ENCODE measurements at places on chromosomes 4 and X. TPM values are rescaled to one million over a fixed set of nuclear protein-coding genes. Genes with fewer than 3 reads are reported as not detected.

The P2RY10 gene
- total RNA-seq = not detected

- DNase-seq = no peak
These were observed 104.4 kb downstream of the WDFY3 start for GRCh38 chr4:84862064-84862463.

GRCh38 chrX:154307202-154307601, 11.6 kb downstream of the TKTL1 start:
- no peak for DNase-seq

The SLC10A4 gene
- not detected for total RNA-seq

DNA sequence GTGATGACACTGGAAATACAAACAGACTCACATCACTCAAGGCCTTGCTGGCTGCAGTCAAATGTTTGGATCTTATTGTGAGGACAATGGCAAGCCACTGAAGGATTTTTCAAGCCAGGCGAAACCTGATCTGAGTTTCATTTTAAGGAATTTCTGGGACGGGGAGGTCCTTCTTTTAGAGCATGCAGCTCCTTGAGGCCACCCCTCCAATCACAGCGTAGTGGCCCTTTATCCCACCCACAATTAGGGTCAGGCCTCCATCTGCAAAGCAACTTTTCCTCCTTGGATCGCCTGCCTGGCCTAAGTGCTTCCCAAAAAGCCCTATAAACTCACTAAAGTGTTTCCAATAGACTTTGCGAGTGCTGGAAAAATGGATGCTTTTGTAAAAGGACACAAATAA, 115.5 kb downstream of the EFHC2 start:
- DNase-seq = no peak

The OTUD6A gene
- total RNA-seq = not detected

- DNase-seq = no peak
These were observed 86.6 kb downstream of the NR3C2 start for GRCh38 chr4:148355442-148356123.

The BTC gene
- total RNA-seq = not detected

GRCh38 chr4:178423366-178423765, 981.1 kb upstream of the AGA start:
- DNase-seq = no peak

The NSG1 gene
- total RNA-seq = not detected

GRCh38 chr4:848803-849477, 23.0 kb upstream of the CPLX1 start:
- DNase-seq = no peak

DNA sequence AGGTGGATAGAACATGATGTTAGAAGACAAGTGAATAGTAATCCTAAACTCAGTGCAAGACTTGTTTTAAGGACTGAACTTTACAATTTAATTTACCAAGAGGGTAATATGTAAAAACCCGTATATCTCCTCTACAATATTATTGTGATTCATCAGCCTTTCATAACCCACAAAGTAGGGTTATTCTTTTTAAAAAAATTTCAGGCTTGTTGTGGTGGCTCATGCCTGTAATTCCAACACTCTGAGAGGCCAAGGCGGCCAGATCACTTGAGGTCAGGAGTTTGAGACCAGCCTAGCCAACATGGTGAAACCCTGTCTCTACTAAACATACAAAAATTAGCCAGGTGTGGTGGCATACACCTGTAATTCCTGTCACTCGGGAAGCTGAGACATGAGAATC, 7.2 kb downstream of the IBSP start:
- no peak for DNase-seq

DNA sequence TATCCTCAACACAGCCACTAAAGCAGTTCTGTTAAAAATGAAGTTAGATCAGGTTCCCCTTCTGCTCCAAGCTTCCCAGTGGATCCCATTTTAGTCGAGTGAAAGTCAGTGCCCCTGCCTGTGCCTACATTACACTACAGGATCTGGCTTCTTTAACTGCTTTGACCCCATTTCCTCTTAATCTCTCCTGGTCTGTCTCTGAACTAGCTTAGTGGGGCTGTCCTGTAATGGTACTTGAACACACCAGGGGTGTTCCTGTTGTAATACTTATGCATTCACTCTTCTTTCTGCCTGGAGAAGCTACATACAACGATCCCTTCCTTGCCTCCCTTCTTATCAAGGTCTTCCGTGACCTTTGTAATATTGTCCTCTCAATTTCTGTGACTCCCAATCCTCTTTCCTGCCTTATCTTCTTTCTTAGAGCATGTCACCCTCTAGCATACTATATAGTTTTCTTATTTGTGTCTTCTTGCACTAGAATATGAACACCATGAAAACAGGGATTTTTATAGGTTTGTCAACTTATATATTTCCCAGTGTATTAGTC, 16.7 kb downstream of the ARSJ start:
- DNase-seq = no peak

DNA sequence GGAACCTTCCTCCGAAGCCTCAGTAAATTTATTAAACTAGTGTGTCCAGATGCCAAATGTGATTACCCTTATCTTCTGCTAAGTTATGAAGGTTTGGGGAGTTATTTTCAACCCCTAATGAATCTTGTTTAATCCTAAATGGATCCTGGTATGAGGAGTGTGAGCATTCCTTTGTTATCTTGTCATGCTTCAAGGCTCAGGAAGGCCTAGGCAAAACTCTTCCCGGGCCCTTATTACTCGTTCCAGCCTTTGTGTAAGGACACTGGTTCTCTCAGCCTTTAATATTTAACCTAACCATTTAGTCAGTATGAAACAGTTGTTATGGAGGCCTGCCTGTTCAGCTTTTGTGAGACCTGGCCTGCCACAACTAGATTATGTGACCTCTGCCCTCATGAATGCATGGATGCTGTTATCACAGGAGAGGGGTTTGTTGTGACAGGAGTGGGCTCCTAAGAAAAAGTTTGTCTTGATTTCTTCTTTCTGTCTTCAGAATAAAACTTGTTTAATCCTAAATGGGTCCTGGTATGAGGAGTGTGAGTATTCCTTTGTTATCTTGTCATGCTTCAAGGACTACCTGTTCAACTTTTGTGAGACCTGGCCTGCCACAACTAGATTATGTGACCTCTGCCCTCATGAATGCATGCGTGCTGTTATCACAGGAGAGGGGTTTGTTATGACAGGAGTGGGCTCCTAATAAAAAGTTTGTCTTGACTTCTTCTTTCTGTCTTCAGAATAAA, 181.7 kb downstream of the SLC39A8 start:
- DNase-seq = no peak

GRCh38 chrX:118807151-118808017, 16.2 kb upstream of the ZCCHC12 start:
- DNase-seq = peak; percentile 15

The PABPC5 gene
- 0.61 TPM for total RNA-seq

The TGIF2LX gene
- total RNA-seq = not detected

The TCEAL6 gene
- total RNA-seq = not detected

DNA sequence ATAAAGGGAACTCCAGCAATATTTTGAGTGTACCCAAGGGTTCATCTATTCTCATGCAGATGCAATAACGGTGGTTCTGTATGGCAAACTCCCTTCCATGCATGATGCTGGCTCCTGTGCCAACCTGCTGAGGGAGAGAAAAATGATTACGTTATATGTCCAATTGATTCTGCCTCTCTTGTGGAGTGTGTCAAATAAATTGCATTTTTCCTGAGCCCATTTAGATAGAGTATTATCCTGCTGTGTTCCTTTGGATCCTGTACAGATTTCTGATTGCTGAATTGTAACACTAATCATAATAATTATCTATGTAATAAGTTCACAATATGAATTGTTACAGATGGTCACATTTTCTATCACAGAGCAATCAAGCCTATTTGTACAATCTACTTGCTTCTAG, 821.7 kb downstream of the C4orf33 start:
- no peak for DNase-seq

DNA sequence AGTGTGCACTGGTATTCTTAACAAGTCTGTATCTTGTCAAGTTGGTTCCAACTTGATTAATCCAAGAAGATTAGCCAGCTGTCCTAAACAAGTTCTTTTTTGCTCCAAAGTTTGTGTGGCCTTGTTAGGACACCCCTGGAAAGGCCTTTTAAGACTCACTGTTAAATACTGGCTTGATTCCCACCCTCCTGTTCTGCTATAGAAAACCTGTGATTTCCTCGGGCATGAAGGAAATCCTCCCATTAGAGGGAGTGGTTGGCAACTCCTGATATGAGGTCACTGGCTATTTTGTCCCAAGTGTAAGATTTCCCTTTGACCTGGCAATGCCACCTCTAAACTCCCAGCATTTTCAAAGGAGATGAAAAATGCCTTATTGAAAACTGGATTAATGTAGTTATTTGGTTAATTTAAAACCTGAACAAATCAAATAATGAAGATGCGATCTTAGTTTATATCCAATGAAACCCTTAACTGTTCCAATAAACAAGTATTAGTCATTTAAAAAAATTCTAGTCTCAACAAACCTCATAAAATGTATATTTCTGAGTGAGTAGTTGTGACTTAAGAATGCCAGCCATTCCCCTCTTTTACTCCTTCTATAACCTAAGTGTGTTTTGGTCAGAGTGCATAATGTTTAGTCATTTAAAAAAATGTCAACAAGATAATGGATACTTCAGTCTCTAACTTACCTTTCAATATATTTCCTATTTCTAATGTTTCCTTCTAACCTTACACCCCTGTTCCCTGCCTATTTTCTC, 94.4 kb downstream of the NPNT start:
- DNase-seq = no peak

DNA sequence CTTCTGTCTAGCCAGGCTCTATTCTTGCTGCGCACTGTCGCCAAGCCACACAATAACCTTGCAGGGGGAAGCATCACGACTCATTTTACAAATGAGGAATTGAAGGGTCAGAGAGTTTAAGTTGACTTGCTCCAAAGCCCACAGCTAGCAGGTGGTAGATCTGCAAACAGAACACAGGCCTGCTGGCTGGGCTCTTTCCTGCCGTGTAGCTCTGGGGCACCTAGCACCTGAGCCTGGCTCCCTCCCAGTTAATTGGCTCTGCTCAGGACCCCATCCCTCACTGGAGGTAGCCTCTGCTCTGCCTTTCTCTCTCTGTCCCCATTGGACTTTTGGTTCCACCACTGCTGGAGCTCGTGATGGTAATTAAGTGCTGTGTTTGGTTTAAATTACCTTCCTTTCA, 98.5 kb downstream of the NSUN7 start:
- no peak for DNase-seq

The LDB2 gene
- total RNA-seq = 8.0 TPM

The SH3TC1 gene
- 4.3 TPM for total RNA-seq

- DNase-seq = no peak
These were observed 14.3 kb upstream of the HSD17B11 start for GRCh38 chr4:87405211-87405820.

DNA sequence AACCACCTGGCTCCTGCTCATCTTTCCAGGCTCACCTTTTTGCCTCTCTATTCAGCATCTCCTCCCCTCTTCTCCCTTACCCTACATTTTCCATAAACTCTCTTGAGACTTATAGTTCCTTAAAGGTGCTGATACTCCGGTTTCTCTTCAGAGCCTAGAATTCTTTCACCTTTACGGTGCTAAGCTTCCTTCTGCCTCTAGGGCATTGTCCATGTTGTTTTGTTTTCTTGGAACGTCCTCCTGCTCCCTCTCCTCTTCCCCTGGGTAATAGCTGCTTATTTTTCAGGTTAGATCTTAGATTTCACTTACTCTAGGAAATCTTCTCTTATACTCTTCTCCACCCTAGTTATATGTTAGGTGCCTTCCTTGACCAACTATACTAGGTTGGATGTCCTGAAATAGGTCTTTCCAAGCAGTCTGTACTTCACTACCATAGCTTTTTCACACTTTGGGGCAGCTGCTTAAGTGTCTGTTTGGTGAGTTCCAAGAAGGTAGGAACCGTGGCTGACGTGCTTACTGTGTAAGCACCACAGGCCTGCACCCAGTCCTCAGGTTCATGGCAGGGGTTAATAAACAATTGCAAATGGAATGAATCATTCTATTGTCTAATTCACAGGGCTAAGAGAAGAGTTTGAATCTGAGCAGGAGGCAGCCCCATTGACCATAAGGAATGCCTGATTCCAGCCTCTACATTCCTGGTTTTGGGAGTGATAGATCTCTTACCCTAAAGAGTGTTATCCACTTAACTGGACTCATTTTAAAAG, 227.5 kb downstream of the MGST2 start:
- peak; percentile 63 for DNase-seq

The NUDT6 gene
- 13.7 TPM for total RNA-seq

The FGF2 gene
- total RNA-seq = 42.9 TPM
